G401 (cell line): ENCODE measurements at places on chromosomes 11 and 22. TPM values are rescaled to one million over a fixed set of nuclear protein-coding genes. Genes with fewer than 3 reads are reported as not detected.

DNA sequence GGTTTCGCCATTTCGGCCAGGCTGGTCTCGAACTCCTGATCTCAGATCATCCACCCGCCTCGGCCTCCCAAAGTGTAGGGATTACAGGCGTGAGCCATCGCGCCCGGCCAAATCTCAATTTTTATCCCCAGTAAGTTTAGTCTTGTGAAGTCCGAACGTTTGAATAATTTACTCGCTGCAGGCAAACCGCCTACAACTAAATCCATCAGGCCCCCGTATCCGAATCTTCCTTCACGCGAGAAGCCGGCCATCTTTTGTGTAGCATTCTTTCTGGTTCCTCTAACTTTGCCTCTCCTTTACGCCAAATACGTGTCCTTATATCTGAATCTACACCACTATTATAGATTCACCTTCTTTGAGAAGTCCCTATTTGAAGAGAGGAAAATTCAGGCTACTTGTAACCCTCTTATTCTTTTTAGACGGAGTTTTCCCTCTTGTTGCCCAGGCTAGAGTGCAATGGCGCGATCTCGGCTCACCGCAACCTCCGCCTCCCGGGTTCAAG is 581 bp upstream of the EIF3L start:
- DNase-seq: peak; percentile 29

DNA sequence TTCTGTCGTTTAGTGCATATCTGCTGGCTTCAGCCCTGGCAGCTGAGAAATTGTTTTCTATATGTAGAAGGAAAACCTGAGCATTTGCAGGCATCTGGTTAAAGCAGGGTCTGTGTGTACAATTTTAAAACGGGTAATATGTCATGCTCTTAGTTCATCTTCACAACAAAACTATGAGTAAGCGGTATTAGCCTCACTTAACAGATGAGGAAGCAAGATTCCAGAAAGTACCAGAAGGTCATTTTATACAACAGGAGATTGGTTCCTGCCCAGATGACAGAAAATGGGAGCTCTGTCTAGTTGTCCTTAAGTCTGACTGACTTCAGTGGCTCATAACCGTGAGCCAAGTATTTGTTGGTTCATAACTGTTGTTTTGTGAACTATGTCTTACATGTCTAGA is 1.1 kb downstream of the TIMM10B start:
- no peak for DNase-seq

DNA sequence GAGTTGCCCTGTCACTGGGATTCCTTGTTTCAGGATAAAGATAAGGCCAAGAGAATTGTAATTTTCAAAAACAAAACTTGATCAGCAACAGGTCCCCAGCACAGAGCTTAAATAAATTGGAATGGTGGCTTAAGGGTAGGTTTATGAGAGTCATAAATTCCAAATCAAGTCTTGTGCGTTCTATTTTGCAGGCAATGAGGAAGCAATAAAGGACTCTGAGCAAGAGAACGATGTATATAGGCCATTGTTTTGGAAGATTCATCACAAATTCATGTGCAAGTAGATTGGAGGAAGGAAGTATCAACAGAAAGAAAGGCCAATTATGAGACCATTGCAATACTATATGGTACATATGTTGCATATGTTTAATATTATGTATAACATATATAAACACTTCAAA is 65.7 kb upstream of the PGR start:
- no peak for DNase-seq

DNA sequence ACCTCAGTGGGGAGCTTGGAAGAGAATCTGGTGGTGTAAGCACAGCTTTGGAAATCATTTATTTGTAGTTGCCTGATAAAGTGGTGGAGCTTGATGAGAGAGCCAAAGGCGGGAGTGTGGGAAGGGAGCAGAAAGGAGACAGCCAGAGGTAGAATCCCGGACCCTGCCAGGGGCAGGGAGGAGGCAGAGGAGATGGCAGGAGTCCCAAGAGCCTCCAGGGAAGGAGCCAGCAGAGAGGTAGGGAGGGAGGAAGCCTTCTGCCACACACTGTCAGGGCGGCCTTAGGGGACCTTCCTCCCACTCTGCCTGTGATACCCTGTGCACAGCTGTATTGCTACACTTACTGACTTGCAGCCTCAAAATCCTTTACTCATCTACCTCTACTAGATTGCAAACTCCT is 15.4 kb downstream of the SCUBE2 start:
- DNase-seq: no peak

The LRRC10B gene
- total RNA-seq: 2.5 and 4.6 TPM in 2 replicates

The APOA5 gene
- not detected in 2 replicates for total RNA-seq

The LGR4 gene
- total RNA-seq: 2.9 and 9.7 TPM in 2 replicates

The MS4A12 gene
- total RNA-seq: not detected in 2 replicates
